AG08395 (cell line): ENCODE measurements at places on chromosomes 12 and 14.
A peak's percentile ranks its signal among the peaks of the same experiment; 100 is the strongest.

GRCh38 chr14:64502456-64502855, 1.2 kb downstream of the ZBTB25 start:
- DNase-seq: no peak

- DNase-seq: no peak
Measured at GRCh38 chr12:93059925-93060665, 131.0 kb upstream of the EEA1 start.

DNA sequence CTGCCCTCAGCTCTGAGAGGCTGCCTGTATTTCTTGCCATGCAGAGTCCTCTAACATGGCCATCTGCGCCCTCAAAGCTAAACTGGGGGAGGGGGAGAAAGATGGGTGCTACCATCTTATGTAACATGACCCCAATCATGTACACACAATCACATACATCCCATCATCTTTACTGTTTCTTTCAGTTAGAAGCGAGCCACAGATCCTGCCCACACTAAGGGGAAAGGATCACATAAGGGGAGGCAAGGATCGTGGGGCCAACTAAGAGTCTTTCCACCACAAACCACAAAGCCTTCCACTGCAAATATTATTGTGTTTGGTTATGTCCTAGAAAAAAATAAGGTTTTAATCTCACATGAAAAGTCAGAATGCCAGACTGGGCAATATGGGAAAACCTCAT, 11.8 kb upstream of the AMN1 start:
- no peak for DNase-seq

DNA sequence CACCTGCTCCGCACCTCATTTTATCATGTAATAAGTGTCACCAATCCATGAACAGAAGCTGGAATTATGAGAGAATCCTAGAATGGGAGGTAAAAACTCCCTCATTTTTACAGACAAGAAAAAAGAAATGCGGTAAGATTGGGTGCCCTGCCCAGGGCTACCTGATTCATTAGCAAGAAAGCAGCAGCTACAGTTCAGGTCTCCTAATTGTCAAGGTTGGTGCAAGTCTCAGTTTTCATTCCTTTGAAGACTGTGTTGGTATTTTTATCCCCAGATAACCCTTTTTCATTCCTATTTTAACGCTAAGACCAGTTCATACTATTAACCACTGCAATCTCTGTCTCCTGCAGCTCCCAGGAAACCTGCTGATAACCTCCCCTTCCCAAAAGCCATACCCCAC, 6.9 kb downstream of the DUSP6 start:
- DNase-seq: no peak

DNA sequence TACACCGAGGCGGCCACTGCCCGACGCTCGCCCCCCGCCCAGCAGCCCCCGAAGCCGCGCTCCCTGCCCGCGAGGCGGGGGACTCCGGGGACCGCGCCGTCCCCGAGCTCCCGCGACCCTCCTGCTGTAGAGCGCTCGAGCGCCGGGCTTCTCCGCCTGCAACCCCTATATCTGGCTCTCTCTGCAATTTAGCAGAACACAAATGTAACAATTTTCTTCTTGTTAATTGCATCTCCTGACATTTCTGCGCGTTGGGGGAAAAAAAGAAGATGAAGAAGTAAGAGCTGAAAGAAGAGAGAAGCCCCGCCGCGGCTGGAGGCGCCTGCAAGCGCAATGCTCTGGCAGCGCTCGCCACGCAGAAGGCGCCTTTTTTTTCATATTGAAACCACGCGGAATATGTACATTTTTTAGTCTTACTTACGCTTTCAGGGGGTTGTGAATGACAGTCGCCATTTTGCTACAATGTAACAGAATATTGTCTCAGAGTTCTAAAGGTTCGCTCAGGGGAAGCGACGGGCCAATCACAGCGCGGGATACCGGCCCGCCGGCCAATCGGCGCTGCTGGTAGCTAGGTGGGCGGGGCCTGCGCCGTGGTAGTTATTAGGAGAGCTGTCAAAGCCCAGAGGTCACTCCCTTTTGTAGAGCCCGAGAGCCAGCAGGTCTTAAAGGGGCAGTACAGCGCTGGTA, at the start of gene DPF3:
Gene DPF3, minus strand, starts transcription at position 466 of the 687 bp plus-strand sequence. Its CDS starts 13 bp downstream, at position 453.
- DNase-seq: peak; percentile 99

DNA sequence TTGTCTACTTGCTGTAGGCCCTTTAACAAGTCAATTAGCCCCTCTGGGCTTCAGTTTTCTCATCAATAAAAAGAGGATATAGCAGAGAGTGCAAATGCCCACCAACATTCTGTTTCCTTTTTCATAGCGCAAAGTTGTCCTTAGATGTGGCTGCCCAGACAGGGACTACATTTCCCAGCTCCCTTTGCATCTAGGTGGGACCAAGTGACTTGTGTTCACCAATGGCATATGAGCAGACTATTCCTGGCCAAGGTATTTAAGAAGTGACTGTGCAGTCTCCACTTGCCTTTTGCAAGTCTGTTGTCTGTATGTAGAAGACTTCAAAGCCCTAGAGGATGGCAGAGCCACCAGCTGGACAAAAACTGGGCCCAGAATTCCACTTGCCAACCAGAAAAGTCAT, 59.7 kb downstream of the DAO start:
- DNase-seq: no peak

- DNase-seq: peak; percentile 55
Measured at GRCh38 chr12:102883204-102883799, 33.7 kb downstream of the PAH start.

GRCh38 chr14:61330511-61330910, 9.1 kb downstream of the PRKCH start:
- no peak for DNase-seq

DNA sequence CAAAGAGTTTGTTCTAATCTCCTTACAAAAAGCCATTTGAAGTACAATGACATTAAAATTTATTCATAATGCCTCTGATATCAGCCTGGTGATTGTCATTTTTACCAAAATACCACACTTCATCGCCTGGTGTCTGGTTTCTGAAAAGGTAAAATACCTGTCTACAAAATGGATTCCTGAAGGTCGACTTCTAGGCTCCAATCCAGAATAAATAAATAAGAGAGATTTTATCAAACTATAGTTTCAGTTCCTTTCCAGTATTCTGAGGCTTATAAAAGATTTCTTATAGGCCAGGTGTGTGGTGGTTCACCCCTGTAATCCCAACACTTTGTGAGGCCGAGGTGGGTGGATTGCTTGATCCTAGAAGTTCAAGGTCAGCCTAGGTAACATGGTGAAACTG, 340.7 kb downstream of the SLC16A7 start:
- no peak for DNase-seq

DNA sequence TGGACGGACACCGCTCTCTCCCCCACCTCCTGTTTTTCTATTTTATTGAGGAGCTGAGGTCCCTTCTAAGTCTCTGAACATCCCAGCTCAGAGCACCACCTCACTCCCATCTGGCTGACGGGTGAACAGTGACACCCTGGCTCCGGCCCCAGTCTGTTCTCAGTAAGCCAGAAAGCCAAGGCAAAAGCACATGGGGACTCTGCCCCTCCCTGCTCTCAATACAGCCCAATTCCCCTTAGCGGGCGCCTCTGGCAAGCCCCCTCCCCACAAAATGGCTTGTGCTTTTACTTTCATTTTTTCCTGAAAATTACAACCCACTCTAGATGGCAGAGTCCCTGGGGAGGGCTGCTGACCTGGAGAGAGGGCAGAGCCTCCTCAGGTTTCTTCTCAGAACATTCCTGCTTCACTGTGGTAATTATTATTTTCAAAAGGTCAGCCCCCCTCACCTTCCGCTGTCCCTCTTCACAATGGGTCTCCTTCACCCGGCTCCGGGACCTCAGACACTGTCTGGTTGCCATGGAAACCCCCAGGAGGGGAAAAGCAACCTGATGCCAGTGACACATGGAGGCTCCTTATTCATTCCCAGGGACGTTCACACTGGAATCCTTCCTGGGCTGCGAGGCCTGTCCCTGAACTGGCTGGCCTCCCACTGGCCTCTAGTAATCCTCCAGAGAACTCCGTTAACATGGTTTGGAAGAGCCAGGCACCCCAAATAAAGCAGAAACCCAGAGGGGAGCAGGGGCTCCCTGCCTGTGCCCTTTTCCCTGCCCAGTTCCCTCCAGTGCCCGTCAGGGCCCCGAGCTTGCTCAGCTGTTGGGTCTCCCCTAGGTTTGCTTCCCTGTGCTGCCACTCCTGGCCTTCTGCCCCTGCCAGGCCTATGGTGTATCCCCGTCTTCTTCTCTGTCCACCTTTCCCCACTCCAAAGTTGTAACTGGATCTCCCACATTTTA, 15.9 kb downstream of the COL2A1 start:
- peak; percentile 44 for DNase-seq

- no peak for DNase-seq
Measured at GRCh38 chr12:82605115-82605514, 81.6 kb upstream of the TMTC2 start.

GRCh38 chr12:79000501-79000900, 135.9 kb downstream of the SYT1 start:
- DNase-seq: no peak

DNA sequence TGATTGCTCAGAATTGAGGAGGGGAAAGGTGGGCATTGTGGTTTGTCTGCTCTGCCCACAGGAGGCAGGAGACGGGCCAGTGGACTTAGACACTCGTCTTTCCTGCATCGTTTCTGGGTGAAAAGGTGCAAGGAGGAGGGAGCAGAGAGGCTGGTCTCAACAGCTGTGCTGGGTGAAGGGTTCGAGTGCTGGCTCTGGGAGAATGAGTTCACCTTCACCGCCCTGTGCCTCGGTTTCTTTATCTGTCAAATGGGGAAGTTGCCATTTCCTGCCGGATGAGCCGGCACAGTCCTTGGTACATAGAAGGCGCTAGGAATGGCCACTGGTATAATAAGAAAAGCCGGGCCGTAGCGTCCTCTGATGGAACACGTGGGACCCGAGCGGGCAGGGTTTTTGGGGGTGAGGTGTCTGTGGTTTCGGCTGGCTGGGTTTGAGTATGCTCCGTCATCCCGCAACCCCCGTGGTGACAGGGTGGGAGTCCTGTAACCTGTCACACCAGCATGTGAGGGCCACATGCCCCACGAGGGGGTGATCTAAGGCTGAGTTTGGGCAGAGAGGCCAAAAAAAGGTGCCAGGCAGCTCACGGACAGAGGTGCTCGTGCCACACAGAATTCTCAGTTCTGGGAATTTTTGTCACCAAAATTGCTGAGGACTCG, 7.3 kb downstream of the BCL7A start:
- no peak for DNase-seq

DNA sequence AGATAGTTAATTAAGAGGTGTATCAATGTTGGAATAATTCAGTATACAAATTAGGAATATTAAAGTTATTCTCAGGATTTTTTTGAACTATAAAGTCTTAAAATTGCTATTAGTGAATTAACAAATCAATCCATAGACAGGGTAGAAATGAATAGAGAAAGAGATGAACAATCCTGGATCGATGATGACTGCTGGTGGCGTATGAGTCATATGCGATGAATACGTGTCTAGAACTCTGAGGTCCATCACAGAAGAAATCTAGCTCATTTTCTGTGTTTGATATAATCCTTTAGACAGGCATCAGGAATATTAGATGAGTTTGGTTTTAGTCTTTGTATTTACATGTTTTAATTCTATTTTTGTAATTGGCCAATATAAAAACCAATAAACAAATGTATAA, 85.4 kb upstream of the RTL1 start:
- DNase-seq: no peak

DNA sequence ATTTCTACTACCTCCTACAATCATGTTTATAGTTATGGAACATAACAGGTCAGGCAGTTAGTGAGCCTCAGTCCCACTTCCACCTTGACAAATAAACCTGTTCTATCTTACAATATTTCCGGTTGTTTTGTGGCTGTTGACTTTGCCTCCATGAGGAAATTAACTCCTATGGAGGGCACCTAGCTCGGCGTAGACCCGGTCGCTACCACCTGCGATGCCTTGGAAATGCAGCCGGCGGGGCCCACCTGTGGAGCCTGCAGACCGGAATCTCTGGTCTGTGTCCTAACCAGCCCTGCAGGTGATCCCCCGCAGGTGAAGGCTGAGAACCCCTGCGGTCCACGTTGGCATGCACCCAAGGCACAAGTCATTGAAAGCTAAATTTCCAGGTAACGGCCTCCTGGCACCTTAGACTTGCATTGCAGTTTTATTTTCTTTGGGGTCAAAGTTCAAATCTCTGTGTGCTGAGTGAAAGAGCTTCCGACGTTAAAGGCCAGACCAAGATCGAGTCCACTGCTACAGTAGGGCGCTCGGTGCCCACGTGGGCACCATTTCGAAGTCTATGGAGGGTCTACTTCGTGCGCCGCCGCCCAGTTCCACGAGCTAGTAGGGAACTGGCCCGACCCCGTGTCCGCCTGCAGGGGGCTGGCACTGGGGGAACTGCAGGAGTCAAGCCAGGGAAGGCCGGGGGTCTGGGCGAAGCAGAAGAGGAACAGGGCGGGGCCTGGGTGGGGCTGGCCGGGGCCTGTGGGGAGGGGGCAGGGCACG, 782 bp upstream of the PIWIL1 start:
- no peak for DNase-seq

GRCh38 chr14:26811756-26812305, 214.0 kb upstream of the NOVA1 start:
- DNase-seq: no peak

DNA sequence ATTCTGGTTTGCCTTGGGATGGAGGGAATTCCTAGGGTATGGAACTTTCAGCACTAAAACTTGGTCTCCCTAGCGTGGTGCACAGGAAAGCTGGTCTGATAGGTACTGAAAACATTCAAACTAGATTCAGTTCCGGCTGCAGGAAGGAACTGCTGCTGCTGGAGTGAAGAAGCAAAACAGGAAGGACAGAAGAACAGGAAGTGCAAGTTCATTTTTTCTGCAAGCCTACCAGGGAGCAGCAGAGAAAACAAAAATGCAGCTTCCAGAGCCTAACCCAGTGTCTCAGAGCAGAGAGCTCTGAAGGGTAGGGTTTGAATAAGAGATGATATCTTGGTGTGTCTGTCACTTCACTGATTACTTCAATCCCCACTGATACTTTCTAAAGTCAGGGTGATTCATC, 165.2 kb downstream of the VRK1 start:
- no peak for DNase-seq

GRCh38 chr12:3114671-3115070, 37.5 kb downstream of the TSPAN9 start:
- DNase-seq: no peak

DNA sequence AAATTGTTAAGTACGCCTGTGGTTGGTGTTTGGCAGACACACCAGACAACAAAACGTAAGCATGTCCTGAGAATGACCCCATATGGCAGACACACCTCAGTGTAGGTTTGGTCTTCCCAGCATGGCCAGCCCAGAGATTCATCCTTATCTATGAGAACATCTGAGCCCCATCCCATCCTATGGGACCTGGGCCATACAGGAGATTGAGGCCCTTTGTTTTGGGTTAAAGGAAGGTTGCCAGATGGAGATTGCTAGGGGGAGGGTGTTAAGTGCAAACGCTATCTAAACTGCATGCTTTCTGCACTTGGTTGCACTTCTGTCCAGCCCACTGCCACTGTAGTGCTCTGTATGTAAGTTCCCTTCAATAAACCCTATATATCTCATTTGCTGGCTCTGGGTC, 4.1 kb upstream of the PCNX4 start:
- no peak for DNase-seq

DNA sequence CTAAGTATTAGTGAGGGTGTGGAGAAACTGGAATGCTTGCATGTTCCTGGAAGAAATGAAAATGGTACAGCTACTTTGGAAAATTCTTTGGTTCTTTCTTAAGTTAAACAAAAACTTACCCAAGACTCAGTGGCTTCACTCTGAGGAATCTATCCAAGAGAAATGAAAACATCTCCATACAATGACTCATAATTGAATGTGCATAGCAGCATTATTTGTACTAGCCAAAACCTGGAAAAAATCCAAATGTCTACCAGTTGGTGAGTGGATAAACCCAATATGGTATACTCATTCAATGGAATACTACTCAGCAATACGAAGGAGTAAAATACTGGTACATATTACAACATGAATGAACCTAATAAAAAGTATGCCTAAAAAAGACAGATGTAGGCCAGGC, 18.0 kb upstream of the CRACR2A start:
- peak; percentile 42 for DNase-seq

GRCh38 chr14:70171726-70172125, 17.0 kb downstream of the SLC8A3 start:
- DNase-seq: no peak
